ENCODE measurements at places on chromosomes 4 and X.

DNA sequence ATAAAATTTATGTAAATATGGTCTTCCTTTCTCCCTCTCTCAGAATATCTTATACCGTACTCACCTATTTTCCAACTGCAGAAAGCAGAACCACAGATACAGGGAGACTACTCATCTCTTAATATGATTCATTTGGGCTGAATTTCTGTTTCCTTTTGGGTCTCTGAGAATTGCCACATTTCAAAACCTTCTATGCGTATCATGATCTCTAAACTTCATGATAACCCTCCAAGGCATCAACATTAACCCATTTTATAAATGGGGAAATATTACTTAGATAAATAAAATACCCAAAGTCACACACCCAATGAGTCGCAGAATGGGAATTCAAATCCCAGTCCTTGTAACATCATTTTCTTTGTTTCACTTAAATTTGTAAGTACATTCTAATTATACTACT, 16.6 kb upstream of the PRDM8 start:
- DNase-seq: no peak

DNA sequence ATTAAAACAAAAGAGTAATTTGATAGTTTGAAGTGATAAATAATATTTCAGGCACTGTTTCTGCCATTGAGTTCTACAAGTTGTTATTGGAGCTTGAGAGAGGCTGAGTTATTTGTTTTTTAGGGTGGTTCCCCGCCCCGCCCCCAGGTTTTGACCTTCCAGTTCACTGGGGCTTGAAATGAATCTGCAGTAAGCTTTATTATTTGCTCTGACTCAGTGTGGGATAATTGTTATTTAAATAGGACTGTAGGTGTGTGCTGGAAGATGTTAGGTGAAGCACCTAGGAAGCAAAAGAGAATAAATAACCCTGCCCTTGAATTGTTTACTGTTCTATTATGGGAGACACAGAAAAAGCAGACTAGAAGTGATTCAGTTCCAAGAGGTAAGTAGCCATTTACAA, 81.2 kb upstream of the KCNIP4 start:
- no peak for DNase-seq

DNA sequence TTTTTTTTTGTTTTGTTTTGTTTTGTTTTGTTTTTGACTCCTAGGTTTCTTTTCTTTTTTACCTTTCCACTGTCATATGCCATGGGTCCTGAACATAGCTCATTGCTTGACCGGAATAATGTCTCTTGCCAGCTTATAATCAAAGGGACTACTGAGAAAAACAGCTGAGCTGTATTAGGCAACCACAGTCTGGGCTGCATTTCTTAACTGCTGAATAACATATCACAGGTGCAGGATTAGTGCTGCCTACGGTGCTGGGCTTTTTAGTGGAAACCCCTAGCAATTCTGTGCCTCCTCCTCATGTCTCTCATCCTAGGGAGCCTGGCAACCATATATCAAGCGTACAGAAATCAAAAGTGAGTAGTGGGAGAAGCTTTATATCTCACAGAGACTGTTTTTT, 333.5 kb downstream of the BMPR1B start:
- DNase-seq: no peak

DNA sequence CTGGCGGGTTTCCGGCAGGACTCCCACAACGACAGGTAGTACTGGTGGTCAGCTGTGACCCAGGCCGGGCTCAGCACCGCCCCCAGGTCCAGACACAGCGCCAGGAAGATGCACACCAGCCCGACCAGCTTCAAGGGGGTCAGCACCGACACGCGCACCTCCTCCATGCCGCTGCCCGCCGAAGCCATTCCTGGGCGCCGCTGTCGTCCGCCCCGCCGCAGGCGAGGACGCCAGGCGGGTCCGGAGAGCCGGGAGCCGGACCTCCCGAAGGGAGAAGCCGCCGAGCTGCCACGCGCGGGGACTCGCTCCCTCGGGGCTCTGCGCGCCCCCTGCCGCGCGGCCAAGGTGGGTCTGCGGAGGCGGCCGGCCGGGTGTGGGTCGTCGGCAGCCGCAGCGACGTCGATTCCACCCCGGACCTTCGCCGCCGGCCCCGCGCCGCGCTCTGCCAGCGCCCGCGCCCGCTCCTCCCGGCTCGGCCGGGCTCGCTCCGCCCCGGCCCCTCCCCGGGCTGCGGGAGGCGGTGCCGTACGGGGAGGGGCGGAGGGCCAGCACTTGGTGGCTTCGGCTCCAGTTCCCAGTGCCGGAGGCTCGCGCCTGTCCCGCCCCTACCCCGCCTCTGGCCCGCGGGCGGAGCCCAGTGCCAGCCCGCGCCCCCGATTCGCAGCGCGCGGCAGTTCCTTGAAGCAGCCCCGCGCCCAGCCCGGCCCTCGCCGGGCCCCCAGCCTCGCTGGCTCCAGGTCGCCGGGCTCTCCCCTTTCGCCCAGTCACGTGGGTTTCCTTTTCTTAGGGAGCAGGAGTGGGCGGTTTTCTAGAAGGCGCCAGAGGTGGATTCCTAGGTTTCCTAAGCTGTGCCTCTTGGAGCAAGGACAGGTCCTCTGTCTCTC, at the start of gene TMEM47:
Gene TMEM47 (minus strand): TSS at position 444 of the 884 bp plus-strand sequence. CDS start 256 bp downstream, at position 188.
- no peak for DNase-seq

DNA sequence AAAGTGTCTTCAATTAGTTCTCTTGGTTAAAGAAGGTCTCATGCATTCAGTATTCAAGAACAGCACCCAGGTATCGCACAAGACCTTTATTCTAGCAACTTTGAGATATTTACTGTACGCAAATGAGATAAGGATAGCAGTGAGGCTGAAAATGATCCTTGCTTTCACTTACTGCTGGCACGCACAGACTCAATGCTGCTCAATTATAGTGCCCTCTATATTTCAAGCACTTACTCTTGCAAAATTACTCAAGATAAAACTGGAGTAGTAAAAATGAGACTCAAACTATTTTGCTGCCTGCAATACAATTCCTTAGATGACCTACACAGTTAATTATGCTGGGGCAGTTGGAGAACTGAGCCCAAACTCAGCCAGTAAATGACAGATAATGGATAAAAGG, 60.9 kb downstream of the ADGRA3 start:
- DNase-seq: no peak

DNA sequence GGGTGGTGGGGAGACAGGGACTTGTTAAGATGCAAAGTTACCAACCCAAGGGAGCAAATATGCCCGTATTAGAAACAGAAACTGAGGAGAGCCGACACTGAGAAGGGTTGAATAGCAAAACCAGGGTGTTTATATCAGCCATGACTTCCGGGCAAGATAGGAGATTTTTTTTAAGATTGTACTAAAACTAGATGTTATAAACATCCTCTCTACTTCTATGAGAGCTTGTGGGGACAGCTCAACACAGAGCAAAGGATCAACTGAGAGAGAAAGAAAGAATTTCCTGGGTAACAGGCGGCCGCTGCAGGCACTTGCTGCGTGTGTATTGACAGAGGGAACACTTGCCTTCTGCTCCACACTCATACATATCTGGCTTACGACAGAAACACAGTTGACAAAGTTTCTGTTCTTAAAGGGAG, 49.1 kb upstream of the FBXW7 start:
- DNase-seq: no peak

DNA sequence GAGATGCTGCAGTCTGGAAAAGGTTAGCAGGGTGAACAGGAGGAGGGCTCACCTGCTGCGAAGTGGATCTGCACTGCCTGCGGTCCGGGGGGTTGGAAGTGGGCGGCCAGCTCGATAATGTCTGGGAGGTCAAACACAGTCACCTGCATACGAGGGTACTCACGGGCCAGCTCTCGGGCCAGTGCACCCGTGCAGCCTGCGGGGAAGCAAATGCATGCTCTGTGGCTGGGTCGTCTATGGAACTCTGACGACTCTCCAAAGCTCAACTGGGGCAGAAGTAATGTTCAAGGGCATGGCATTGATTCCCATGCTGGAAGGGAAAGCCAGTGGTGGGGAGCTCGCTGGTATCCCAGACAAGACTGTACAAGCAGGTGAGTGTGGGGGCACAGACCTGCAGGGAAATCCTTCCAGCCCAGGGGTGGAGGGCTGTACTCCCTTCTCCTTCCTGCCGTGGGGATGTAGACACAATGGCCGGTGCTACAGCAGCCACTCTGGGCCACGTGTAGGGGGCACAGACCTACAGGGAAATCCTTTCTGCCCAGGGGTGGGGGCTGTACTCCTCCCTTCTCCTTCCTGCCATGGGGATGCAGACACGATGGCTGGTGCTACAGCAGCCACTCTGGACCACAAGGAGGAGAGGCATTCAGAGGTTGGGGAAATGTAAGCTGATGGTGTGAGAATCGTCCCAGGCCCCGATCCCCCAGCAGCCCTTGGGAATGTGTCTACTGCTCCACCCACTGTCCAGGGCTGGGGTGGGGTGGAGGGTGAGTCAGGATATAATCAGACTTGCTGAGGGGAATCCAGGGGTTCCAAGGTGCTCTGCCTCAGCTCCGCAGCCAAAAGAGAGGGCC, 26.2 kb upstream of the SLC25A6 start:
- no peak for DNase-seq

DNA sequence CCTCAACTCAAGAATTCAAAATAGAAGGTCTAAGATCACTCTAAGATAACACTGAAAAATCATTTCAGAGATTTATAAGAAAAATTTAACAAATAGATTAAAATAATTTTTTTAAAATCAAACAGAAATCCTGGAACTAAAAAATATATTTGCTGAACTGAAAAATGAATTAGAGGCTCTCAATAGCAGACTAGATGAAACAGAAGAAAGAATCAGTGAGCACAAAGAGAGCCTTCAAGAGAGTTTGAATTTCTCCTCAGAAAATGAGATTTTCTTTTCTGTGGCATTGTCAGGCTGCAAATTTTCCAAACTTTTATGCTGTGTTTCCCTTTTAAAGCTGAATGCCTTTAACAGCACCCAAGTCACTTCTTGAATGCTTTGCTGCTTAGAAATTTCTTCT, 335.0 kb upstream of the SLC7A11 start:
- DNase-seq: no peak

DNA sequence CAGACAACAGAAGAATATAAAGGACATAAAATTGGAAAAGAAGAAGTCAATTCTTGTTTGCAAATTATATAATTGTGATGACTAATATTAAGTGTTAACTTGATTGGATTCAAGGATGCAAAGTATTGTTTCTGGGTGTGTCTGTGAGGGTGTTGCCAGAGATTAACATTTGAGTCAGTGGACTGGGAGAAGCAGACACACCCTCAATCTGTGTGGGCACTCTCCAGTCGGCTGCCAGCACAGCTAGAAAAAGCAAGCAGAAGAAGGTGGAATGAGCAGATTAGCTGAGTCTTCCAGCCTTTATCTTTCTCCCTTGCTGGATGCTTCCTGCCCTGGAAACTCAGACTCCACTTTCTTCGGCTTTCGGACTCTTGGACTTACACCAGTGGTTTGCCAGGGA, 51.7 kb downstream of the UBE2NL start:
- no peak for DNase-seq
